Immature natural killer cell (primary cell): ENCODE measurements at places on chromosomes 5 and 9. TPM values are rescaled to one million over a fixed set of nuclear protein-coding genes. Genes with fewer than 3 reads are reported as not detected.
A peak's percentile ranks its signal among the peaks of the same experiment; 100 is the strongest.

DNA sequence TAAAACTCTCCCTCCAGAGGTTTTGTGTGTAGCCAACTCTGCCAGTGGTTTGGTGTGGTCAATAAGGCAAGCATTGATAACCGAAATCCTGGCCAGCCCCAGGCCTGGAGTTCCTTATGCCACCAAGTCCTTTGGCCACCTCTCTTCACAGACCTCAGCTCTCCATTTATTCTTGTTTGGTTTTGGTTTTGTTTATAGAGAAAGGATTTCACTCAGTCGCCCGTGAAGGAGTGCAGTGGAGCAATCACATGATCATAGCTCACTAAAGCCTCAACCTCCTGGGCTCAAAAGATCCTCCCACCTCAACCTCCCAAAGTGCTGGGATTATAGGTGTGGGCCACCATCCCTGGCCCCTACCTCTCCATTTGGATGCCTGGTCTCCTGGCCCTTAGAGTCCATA is 55.4 kb upstream of the PPARGC1B start:
- no peak for DNase-seq

- DNase-seq, result no peak
Observed at GRCh38 chr9:118418887-118419565, 714.8 kb downstream of the TLR4 start.

CDH18 gene
- not detected for polyA plus RNA-seq

SHISAL2B gene
- polyA plus RNA-seq, result not detected

DNA sequence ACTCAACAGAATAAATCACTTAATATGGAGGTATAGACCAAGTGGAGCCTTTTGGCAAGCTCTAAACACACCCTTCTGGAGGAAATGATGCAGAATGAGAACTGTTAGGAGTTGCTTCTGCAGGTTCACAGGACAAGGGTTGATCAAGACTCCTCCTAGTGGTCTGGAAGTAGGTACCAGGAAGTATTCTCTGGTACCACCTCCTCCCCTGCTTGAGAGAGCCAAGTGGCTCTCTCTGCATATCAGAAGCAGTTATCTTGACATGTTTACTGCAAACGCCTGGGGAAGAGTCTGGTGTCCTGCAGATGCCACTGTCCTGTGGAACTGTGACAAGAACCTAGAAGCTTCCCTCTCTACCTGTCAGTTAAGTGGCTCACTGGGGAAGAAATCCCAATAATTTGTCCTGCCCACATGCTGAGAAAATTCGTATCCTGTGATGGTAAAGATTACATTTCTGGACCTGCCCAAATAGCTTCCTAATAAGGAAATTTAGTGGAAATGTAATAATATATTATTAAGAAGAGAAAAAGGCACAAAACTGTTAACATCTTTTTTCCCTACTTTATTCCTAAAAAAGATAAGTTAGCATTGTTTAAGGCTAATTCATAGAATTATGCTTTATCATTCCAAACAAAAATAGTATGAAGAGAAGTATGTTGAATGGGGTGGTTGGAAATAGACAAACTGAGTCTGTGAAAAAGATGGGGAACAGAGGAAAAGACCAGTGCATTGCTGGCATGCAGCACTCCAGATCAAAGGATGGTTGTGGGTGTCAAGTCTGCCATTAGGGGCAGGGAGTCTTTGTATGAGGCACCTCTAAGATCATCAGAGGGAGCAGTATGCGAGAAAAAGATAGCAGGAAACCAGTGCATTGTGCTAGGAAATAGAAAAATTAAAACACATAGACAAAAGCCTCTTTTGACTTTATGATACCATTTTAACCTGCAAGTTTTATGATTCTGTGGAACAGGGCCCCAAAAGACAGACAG is 118.8 kb downstream of the CDC42SE2 start:
- DNase-seq, result peak; percentile 78

DNA sequence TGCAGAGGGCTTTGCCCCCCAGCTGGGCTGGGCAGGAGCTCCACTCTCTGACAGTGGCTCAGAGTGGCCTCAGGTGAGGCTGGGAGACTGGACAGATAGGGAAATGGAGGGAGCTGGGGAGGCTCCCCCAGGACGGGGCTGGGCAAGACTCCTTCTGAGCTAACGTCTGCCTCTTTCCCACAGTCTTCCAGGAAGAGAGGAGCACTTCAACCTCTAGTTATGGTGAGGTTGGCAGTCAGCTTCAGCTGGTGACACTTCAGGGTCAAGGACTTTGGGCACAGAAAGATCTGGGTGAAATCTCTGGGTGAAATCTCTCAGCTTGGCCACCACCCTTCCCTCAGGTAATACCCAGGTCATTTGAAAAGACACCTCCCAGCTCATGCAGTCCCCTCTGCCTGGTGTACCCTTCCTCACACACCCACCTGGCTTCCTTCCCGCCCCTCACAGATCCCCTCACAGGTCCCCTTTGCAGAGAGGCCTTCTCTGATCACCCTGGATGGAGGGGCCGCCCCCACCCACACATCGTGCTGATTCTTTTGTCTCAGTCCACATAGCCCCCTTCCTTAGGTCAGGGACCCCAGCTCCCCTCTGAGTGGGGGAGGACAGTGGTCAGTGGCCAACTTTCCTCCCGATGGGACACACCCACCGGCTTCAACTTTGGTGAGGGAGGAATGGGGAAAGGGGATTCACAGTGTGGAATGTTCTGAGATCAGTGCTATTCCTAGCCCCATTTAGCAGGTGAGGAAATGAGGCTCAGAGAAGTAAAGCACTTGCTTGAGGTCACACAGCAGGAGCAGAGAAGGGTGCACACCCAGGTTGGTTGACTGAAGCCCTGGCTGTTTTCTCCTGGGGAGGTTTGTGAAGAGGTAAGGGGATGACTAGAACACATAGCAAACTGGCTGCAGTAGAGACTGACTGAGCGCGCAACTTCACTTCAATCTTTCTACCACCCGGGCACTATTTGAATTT is 15.8 kb upstream of the NEURL1B start:
- DNase-seq, result no peak

- no peak for DNase-seq
Observed at GRCh38 chr5:172835290-172835993, 1.4 kb downstream of the ERGIC1 start.

CDH9 gene
- not detected for polyA plus RNA-seq

DNA sequence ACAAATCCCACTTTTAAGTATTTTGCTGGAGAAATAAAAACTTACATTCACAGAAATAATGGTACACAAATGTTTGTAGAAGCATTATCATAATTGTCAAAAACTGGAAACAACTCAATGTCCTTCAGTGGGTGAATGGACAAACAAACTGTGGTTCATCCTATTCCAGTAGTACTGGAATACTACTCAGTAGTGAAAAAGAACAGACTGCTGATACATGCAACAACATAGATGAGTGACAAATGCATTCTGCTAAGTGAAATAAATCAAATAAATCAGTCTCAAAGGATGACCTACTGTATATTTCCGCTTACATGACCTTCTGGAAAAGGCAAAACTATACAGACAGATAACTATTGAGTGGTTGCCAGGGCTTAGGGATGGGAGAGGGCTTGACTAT is 114.1 kb downstream of the ANKRD55 start:
- DNase-seq, result no peak

DNA sequence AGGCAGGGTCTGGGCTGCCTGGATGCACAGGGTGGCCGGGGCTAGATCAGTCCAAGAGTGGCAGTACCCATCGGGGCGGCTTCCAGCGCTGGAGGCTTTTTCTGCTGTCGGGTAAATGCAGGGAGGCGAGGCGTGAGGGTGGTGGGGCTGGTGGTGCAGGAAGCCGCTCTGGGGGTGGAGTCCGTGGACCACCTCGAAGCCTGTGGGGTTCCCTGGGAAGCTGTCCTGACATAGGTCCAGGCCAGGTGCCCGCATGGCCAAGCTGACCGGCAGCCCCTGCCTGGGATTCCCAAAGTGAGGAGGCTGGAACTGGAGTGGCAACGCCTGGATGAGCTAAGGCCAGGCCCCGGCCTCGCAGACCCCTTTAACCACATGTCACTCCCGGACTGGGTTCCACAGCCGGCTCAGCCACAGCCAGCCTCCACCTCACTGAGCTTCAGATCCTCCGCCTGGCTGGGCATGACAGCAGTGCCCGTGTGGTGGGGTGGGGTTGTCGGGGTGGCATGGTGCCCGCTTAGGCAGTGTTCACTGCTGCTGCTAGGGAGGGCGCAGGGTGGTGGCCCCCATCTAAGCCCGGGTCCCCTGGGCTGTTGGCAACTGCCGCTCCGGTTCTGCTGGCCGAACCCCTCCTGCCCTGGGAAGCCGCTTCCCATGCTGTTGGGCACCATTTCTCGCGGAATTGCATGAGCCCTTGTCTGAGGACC is 1.4 kb upstream of the QRFP start:
- DNase-seq, result no peak

- no peak for DNase-seq
Observed at GRCh38 chr9:135711391-135711790, 9.4 kb downstream of the KCNT1 start.

LYSMD3 gene
- 9.4 TPM for polyA plus RNA-seq

MARCOL gene
- polyA plus RNA-seq, result not detected

GRCh38 chr9:92278110-92278509 is 15.4 kb downstream of the IARS1 start:
- no peak for DNase-seq

DNA sequence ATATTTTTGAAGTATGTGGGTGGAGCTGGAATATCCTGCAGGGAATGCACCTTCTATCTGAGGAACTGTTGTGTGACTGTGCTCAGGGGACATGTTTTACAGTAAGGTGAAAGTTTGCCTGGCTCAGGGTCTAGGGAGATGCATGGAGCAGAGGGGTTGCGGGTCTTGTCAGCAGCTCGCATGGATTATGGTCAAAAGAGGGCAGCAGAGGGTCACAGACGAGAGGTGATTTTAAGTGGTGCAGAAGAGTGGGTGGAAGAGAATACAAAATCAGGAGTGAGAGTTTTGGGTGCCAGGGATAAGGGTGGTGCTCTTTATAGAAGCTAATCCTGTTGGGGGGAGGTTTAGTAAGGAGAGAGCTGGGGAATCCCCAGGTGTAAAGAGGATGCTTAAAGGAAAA is 53.5 kb upstream of the GRIN3A start:
- no peak for DNase-seq

CERCAM gene
- 10.2 TPM for polyA plus RNA-seq

MYOZ3 gene
- polyA plus RNA-seq, result not detected

- no peak for DNase-seq
Observed at GRCh38 chr9:131668057-131668438, 71.8 kb downstream of the RAPGEF1 start.

GRCh38 chr9:127982912-127983311 is 2.1 kb upstream of the EEIG1 start:
- DNase-seq, result no peak

GRCh38 chr5:125321654-125322053 is 575.2 kb upstream of the ZNF608 start:
- no peak for DNase-seq

DNA sequence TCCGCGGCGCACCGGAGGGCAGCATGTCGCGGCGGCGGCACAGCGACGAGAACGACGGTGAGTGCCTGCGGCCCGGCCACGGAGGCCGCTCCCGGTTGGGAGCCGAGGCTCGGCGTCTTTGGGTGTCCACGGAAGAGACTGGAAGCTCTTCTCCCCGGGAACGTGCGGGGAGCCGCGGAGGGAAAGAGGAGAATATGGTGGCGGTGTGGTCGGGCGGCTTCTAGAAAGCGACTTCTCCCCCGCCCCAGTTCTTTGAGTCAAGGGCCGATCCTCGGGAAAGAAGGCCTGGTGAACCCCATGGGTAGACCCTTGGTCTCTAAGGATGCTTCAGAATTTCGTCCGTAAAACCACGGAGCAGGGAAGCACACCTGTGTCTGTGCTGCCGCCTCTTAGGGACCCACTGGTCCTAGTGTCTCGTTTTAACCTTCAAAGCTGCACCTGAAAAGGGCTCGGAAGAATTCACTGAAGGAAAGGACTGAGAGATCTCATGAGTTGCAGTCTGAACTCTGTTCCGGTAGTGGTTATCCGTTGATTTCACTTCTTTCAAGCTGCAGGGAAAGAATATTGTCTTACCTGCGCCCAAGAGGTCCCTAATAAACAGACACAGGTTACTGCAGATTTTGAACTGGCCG is 354 bp downstream of the NCBP1 start:
- DNase-seq, result no peak

DNA sequence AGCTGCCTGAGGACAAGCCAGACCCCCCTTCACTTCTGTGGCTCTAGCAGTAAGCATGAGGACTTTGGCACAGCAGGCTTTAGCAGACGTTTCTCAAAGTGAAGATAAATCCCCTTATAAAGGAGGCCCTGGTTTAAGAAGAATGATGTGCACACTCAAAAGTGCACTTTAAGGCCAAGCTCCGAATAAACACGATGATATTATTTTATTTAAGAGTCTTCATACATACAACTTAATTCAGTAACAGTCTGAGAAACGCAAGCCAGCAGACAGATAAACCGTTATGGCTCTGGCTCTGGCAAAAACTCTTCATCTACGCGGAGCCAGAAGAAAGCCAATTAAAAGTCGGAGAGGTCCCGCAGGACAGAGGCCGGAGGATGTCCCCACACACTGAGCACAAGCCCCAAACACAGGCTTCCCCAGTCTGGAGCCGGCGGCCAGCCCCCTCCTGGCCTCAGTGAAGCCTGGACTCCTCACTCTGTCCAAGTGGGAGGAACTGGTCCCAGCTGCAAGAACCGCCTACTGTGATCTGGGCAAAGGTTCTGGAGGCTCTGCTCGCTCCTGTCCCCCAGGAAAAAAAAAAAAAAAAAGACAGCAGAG is 44.6 kb downstream of the ADAMTS2 start:
- no peak for DNase-seq

DNA sequence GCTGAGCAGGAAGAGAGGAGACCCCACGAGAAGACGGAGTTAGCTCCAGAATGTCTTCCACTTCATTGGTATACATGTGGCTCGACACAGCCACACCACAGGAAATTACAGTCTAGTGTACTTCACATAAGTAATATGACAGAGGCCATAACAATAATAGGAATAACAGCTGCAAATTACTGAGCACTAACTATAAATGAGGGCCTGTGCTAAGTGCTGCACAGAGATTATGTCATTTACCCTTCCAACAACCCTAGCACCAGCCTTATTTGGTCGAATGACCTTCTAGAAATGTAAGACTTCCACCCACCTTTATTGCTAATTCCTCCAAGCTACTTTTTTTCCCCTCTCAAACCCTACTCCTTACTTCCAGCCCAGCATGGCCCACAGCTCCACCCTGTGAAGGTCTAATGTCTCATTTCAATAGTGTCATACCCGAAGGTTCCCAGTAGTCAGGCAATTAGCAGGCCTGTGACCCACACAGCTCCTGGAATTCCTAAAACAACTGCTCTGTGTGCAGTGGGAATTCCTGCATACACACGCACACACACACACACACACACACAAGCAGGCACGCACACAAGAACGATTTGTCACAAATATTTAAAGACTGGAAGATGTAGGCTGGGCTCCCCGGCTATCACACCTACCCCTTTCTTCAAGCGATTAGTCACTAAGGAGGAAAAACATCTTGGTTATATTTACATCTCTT is 134.5 kb downstream of the FRMD3 start:
- no peak for DNase-seq

GRCh38 chr5:1593903-1594356 is 70.2 kb upstream of the LPCAT1 start:
- DNase-seq, result no peak

DNA sequence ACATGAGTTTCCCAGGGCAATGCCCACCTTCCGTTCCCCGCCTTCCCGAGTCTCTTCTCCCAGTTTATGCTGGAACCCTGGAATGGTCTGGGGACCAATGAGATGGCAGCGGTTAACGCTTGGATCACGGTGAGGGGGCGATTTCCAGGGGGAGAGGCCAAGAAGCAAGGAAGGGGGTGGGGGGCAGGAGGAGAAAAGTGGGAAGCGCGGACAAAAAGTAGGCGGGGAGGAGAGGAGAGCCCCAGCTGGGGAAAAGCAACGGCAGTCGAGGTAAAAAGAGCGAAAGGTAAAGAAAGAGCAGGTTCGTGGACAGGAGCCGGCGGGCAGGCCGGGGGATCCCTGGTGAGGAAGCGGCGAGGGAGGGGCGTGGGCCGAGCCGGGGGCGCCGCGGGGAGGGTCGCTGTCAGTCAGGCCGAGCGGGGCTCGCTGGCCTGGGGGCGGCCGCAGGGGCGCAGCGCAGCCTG is 508 bp upstream of the SNCAIP start:
- DNase-seq, result no peak
